ENCODE measurements at places on chromosomes 3 and 15.
A peak's percentile ranks its signal among the peaks of the same experiment; 100 is the strongest.

GRCh38 chr15:38660738-38661137 is 96.1 kb upstream of the RASGRP1 start:
- DNase-seq: no peak

DNA sequence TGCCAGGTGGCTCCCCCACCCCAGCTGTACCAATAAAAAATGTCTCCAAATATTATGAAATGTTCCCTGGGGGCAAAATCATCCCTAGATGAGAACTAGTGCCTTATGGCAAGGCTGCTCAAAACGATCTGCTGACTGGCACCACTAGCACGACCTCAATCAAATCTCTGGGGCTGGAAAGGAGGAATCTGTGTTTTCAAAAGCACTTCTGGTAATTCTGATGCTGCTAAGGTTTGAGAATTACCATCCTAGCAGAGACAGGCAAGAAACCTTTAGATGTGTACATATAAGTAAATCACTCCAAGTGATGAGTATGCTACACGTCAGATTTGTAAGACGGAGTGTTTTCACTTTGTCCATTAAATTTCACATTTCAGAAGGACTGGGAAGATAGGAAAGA is 360.1 kb upstream of the THRB start:
- DNase-seq: no peak

GRCh38 chr15:48641416-48641815 is 4.1 kb downstream of the FBN1 start:
- no peak for DNase-seq

- no peak for DNase-seq
Measured at GRCh38 chr3:21744793-21745192, 6.2 kb downstream of the ZNF385D start.

DNA sequence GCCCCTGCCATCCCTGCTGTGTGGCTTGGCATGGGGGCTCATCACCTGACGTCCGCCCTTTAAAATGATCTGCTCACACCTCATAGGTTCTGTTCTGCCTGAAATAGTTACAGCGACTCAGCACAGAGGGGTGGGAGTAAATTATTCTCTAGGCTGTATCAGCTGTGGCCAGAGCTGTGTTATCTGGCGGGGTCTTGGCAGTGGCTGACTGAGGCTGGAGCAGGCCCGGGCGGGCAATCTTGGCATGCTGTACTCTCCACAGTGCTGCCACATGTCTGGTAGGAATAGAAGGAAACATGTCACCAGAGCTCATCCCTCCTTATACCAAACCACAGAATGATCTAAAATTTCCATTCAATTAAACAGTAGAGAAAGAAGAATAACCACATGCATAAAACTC is 499.9 kb upstream of the LMCD1 start:
- DNase-seq: no peak

GRCh38 chr15:41790169-41790568 is 15.9 kb downstream of the MAPKBP1 start:
- DNase-seq: no peak

- DNase-seq: peak; percentile 71
Measured at GRCh38 chr15:58369261-58369701, 62.5 kb upstream of the LIPC start.

DNA sequence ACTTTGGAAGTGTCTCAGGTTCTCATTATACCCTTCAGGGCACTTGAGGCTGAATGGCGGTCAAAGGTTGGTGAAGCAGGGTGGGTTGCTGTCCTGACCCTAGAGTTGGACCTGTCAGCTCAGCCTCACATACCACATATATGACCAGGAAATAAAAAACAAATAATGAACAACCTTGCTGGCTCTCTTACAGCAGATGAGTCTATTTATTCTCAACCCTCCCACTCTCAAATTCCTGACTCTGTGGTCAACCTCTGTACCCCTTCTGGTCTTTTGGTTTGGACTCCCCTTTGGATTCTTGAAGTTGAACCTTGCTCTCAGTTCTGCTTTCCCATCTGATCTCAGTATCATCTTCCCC is 16.9 kb downstream of the PPP2R3A start:
- DNase-seq: no peak

- no peak for DNase-seq
Measured at GRCh38 chr15:64351265-64351664, 4.7 kb downstream of the CSNK1G1 start.

DNA sequence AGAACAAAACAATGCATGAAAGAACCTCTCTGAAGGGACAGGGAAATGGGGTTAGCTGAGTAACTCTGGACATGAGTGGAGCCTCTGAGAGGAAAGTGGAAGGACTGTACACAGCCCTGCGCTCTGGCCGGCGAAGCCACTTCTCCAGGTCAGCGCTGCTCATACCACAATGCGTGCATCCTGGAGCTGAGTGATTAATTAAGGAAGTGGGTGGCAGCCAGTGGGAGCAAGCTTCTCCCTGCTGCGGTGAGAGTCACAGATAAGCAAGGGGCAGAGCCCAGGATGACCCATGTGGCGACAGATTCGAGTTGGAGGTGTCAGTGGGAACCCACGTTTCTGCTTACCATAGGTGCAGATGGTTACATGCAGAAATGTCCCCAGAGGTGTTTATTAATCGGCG is 48.0 kb downstream of the KLF15 start:
- no peak for DNase-seq

DNA sequence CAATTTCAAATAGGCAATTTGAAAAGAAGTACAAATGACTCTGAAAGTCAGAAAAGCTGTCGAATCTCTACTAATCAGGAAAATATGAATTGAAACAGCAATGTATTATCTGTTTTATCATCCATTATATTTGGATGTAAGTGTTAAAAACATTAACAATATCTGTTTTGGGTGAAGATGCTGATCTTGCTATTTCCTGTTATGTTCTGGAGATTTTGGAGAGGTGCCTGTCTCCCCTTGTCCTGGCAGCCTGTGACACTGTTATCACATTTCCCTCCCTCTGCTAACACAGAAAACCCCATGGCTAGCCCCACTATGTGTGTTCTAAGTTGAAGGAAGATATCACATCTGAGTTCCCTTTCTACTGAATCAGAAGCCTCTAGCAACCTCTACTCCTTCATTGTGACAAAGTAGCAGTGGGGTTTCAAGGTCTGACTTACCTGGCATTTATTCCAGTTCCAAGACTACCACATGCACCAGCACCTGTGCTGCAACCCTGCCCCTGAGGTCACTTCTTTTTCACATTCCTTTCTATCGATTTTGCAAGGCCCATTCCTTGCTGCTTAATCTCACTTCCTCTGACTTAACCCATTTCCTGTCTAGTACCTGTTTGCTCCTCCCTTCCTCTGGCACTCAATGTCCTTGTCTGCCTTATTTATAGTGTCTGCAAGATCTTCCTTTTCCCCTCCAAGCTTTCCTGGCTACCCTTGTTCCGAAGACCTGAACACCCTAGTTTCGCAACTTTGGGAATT is 95.5 kb upstream of the COL8A1 start:
- DNase-seq: no peak

GRCh38 chr3:32401556-32402081 is 10.0 kb downstream of the CMTM7 start:
- no peak for DNase-seq

DNA sequence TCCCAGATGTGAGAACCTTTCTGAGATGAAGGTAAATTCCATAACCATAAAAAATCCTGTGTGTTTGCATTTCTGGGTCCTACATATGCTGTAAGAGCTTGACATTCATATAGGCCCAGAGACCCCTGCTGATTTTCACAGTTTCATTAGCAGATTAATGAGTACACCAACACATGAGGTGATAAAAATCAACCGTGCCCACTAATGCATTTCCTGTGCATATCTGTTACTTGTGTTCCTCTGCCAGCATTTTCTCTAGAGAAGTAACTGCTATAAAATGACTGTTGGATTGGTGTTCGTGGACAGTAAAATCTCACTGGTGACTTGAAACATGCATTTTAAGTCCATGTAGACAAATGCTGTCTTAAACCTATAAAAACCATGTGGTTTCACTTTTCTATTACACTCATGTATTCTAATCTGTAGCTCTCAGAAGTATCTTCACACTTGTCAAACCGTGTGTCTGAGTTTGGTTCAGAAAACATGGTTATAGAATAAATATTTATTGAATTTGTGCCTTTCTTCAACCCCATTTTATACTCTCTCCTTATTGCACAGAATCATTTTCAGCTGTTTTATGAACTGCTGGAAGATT is 14.6 kb downstream of the MAP2K5 start:
- DNase-seq: no peak

GRCh38 chr3:157572559-157573270 is 69.5 kb upstream of the VEPH1 start:
- no peak for DNase-seq

GRCh38 chr3:9105421-9105820 is 142.1 kb upstream of the RAD18 start:
- DNase-seq: no peak

GRCh38 chr3:43965656-43966055 is 274.9 kb downstream of the ABHD5 start:
- DNase-seq: no peak

- no peak for DNase-seq
Measured at GRCh38 chr3:150602426-150603152, 532 bp upstream of the SELENOT start.

DNA sequence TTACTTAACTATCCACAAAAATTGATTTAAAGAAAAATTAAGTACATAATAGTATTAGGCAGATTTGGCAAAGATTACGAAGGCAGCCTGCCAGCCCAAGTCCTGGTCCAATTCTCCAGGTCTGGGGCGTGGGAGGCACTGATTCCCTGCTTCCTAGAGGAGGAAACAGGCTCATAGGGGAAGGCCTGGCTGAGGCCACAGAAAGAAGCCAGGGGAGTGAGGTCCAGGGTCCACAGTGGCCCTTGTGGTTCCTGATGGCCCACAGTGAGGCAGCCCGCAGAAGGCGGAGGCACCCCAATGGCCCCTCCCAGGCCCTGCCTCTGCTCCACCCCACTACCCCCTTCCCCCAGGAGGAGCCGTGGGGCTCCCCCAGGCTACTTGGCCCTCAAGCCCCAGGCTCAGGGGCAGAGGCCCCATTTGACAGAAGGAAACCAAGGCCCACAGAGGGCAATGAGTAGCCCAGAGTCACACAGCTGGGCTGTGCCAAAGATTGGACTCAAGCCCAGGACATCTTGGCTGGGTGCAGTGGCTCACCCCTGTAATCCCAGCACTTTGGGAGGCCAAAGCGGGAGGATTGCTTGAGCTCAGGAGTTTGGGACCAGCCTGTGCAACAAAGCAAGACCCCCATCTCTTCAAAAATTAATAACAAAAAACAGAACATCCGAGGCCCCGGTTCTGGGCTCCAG is 21.0 kb downstream of the H1-8 start:
- DNase-seq: no peak

DNA sequence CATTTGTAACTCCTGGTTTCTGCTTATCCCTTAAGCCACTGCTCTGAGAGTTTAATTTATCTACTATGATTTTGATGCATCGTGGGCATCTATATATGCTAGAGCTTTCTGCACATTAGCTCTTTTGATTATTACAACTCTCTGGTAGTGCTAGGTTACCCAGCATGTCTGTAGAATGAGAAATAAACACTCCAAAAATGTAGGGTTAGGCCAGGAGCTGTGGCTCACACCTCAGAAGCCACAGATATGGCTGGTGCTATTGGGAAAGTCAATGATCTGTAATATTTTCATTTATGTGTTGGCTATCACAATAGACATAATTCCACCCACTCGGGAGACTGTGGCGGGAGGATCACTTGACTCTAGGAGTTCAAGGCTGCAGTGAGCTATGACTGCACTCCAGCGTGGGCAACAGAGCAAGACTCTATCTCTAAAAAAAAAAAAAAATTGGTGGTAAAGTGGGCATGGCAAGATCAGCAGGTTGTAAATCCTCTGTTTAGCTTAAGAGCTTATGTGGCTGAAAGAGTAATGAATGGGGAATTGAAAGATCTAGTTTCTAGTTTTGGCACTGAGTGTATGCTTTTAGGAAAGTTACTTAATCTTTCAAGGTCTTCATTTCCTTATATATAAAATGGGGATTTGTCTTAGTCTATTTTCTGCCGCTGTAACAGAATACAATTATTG is 6.3 kb downstream of the TIGIT start:
- DNase-seq: no peak

GRCh38 chr3:31958701-31959152 is 22.3 kb downstream of the OSBPL10 start:
- DNase-seq: no peak

DNA sequence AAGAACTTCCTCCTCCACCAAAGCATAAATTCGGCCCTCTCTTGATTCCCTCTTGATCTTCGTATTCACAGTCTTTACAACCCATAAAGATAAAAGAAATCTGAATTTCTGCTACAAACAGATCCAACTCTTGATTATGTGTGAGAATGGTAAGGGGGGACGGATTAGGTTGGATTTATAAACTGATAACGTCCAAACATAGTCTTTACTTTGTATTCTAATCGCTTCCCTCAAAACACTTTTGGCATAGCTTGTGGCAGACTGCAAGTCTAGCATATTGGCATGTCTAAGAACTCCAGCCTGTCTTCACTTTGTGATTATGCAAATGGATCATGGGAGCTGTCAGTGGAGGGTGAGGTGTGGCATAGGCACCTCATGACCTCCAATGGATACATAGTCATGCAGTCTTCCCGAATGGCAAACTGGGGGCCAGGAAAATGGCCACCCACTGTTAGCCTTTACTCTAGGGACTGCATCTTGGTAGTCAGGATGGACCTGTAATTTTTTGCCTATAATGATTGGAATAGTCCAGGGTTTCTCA is 24.3 kb upstream of the GPR171 start:
- no peak for DNase-seq

- DNase-seq: no peak
Measured at GRCh38 chr3:136928240-136928639, 29.5 kb upstream of the IL20RB start.

- no peak for DNase-seq
Measured at GRCh38 chr3:154976072-154976983, 103.8 kb upstream of the MME start.

GRCh38 chr3:44954962-44955361 is 21.0 kb downstream of the ZDHHC3 start:
- DNase-seq: no peak

GRCh38 chr3:97778152-97778551 is 13.6 kb downstream of the ARL6 start:
- no peak for DNase-seq

- no peak for DNase-seq
Measured at GRCh38 chr3:135050536-135050935, 255.5 kb downstream of the EPHB1 start.

- DNase-seq: peak; percentile 7
Measured at GRCh38 chr3:76470285-76470684, 569.6 kb upstream of the ROBO2 start.

DNA sequence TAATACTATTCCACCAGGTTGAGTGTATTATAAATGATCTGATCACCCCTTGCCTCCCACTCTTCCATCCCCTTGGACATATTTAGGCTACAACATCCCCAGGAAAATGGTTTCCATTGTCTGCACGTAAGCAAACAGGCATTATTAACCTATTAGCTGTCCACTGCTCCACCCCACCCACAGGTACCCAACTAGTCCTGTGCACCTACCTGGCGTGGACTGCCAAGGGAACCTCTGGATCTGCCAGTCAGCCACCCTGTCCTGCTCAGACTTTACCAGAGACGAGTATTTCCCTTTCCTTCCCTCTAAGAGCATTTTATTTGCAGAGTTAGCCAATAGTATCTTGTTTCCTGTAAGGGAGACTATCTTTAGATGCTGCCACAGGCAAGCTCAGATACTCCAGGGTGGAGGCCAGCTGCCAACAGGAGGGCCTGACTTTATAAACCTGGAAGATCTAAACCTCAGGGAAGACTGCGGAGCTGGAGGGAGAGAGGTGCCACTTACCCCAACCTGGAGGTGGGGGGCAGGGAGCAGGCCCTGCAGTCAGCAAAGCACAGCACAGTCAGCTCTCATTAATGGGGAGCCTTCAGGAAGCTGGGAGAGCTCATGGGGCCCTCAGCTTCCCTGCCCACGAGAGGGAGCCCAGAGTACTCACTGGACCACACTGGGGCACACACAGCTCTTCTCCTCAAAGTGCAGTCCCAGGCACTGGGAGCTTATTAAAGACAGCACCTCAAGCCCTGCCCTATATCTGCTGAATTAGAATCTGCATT is at the start of gene CX3CR1:
Gene CX3CR1, minus strand, starts transcription at position 292 of the 773 bp plus-strand sequence. CDS start 13,527 bp downstream, outside the sequence.
- DNase-seq: no peak
